ENCODE measurements at places on chromosomes 16 and 17.

DNA sequence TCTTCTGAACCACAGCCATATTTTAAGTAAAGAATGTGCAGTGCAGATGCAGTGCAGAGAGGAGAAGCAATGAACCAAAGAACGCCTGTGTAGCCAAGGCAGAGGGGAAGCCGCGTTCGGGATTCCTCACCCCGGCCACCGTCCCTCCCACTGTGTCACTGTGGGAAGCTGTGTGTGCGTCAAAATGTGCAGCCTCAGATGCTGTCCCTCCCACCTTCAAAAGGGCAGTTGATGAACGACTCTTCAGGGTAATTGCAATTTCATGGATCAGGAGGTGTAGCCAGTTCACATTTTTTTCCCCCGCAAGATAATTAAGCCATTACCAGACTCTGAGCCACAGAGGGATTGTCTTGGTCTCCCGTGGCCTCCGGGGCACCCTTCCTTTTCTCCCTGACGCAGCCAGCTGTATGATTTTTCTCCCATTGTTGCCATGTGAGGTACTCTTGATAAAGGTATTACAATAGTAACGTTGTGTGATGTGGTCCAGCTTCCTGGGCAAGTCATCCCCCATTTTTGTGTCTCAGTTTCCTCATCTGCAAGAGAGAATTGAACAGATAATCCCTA is 190.0 kb downstream of the FOXL1 start:
- no peak for DNase-seq

DNA sequence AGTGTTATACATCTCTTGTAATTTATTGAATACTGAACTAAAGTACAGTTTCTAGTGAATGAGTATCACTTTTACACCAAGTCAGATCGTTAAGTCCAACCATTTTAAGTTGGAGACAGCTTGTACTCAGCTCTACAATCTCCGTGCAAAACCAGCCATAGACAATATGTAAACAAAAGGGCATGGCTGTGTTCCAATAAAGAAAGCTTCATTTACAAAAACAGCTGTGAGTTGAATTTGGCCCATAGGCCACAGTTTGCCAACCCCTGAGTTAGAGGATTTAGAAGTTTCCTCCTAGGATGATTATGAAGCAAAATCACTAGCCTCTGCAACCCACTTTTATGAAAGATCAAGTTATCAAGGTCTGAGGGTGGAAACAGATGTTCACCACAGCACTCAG is 105.7 kb upstream of the RCVRN start:
- DNase-seq = no peak

GRCh38 chr17:17236295-17237025 is 508 bp downstream of the FLCN start:
- DNase-seq = no peak

GRCh38 chr17:27294689-27295630 is 1.0 kb downstream of the WSB1 start:
- no peak for DNase-seq

- no peak for DNase-seq
Measured at GRCh38 chr17:79970576-79971068, 65.0 kb downstream of the TBC1D16 start.

DNA sequence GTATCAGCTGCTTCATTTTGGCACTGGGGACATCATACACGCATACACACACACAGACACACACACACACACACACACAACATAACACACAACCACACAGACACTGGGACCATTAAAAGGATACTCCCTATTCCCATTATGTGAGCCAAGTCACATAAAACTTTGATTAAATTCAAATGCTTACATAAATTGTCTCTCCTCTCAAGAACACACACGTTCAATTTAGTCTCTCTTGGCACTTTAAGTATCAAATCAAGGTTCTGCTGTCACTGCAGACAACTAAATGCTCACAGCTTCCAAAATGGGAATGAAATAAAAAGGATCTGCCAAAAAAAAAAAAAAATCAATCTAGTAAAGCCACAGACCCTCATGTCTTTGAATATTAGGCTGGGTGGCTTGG is 184.9 kb downstream of the RBFOX1 start:
- no peak for DNase-seq

GRCh38 chr16:74480150-74481029 is 59.1 kb upstream of the CLEC18B start:
- DNase-seq = no peak

DNA sequence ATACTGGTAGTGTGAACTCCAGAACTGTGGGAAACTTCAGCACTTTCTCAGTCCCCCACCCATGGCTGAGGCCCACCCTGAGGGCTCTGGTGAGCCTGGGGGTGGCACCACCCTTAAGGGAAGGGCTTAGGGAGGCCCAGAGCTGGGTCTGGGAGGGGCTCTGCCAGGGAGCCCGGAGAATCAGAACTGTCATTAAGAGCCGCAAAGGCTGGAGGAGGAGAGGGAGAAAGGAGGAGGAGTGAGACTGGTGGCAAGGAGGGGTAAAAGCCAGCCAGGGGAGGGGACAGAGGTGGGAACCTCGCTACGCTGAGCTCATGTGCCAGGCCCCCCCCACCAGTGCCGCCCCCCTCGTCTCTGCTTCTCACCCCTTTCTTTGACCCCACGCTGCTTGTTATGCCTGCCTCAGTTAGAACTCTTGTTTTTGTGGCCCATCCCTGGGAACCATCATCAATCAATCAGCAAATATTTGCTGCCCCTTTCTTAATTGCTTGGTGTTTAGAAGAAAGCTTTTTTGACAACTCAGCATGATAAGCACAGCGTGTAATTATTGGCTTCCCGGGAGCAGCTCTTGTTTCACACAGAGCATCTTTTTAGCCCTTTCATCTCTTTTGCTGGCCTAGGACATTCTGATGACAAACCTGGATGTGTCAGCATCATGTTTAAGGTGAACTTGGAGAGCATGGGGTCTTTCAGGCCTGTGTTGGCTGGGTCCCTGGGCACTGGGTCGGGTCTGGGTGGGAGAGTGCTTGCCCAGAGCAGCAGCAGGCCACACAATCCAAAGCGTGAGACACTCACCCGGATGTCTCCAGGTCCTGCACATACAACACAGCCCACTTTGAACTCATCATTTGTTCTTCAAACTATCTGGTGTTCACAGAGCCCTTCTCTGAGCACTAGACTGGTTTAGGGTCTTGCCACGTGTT is 77.7 kb downstream of the NETO2 start:
- no peak for DNase-seq

Data from stimulated activated CD8-positive, alpha-beta memory T cell treated with anti-CD3 and anti-CD28 coated beads, Interleukin-15, amount 100 ng/mL, for 1 hour (primary cell).